ENCODE measurements at places on chromosomes 11 and 22. TPM values are rescaled to one million over a fixed set of nuclear protein-coding genes. Genes with fewer than 3 reads are reported as not detected.

- no peak for DNase-seq
Measured at GRCh38 chr11:124499711-124500110, 43.7 kb downstream of the OR8B12 start.

DNA sequence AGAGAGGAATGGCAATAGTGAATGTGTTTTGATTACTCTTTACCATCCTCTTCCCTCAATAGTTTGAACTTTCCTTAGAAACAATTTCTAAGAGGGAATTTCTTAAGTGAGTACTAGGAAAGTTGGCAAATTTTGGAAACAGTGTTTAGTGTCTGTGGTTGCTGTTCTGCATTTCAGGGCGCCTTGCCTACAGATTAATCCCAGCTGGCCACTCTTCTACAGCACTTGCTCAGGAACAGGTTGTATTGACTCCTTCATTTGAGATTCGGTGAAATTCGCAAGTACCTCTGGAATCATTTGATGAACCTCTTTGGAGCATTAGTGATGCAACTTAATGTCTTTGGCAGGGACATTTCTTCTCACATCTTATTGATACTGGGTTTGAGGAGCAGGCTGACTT is 28.3 kb downstream of the JAM3 start:
- no peak for DNase-seq

GRCh38 chr22:28855355-28856094 is 27.8 kb upstream of the ZNRF3 start:
- peak; percentile 72 for DNase-seq

DNA sequence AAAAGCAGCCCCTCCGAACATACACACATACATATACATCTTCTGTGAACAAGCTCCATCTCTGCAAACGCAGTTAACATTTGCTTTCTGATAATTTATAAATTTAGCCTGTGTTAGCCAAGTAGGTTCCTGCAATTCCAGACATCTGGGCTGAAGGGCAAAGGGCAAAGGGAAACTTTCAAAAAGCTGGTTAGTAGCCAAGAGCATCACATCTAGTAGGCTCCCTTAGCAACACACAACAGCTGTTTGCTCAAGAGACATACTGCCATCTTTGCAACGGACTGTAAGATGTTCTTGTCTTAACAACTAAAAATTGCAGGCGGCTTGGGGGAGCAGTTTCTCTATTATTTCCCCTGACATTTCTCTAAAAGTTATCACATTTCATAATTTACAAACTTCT is 134.9 kb downstream of the RBFOX2 start:
- no peak for DNase-seq

GRCh38 chr22:19775496-19776325 is 15.1 kb downstream of the TBX1 start:
- DNase-seq = no peak

- DNase-seq = no peak
Measured at GRCh38 chr11:28887681-28888080, 779.5 kb downstream of the METTL15 start.

DNA sequence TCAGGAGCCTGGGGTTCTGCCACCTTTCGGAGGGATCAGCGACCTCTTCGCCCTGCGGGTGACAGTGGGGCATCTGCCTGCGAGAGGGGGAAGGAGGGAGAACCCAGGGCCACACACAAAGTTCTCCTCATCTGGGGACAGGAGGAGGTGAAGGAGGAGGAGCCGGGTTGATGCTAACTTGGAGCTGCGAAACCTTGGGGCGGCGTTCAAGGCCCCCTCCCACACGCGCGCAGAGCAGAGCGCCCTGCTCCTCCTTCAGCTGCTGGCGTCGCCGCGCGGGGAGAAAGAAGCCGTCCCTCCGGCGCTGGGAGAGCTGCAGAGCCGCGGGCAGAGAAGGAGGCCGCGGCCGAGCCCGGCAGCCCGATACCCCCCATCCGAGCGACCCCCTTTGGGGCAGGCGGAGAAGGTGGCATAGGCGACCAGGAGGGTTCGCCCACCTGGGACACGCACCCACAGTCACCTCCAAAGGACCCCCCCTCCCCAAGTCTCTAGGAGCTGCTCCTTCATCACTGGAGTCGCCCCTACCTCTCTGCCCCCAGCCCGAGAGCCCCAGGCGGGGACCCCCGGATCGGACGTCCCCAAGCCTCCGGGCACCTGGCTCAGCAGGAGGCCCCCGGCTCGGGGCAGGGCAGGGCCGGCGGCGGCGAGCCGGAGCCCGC is at the start of gene RASD2:
Gene RASD2, plus strand, starts transcription at position 237 of the 659 bp plus-strand sequence. CDS start 5,979 bp downstream, outside the sequence.
- no peak for DNase-seq

DNA sequence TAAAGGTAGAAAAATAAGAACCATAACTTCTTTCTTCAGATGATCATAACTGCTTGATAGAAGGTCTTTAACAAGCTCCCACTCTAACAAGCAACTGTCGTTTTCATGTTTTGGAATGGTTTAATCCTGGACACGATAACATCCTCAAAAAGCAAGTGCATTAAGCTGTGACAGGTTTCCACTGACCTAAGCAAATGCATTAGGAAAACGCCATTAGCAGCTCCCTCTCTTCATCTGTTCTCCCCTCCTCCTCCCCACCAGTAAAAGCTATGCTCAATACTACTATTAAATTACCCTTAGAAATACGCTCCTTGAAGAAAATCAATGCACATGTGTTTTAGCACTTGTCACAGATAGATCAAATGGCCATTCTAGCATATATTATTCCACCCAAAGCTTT is 729.4 kb downstream of the OPCML start:
- no peak for DNase-seq

GRCh38 chr11:115709297-115709696 is 205.1 kb upstream of the CADM1 start:
- DNase-seq = peak; percentile 9

- no peak for DNase-seq
Measured at GRCh38 chr11:92775003-92775676, 194.3 kb upstream of the MTNR1B start.

DNA sequence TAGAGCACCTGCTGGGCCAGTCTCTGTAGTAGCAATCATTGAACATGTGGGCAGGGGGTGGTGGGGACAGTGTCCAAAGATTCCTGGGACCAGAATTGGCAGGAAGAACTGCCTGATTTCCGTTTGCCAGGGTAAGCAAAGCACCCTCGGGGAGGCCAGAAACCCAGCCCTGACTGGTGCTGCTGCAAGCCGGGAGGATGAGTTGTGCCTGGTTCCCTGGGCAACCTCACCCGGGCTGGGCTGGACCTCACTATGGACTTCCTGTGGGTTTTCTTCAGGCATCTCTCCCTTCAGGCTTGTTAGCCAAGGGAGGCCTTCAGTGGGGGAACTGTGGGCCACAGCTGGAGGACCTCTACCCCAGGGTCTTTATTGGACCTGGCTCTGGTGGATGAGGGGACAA is 8.0 kb upstream of the POU2F3 start:
- no peak for DNase-seq

DNA sequence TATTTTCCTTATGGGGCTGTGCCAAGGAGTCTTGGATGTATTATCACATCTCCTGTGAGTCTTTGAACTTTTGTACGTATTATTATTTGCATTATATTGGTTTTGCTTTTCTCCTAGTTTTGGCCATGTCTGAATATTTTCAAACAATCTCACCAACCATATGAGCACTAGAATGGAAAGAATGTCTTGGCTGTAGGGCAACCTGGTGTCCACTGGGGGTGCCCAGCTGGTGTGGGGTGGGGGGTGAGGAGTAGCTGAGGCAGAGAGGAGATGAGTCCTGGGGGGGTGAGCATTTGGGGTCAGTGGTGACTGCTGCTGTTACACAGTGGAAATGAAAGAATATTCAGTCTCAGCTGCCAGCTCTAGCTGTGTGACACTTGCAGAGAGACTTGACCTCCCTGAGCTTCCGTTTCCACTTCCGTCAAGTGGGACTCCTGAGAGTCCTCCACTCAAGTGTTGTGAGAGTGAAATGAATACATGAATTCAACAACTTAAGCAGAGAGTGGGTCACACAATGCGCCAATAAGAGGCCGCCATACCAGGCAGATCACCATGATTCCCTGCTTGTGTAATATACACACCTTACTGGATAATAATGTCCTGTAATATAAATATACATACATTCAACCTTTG is 12.7 kb upstream of the PVALB start:
- DNase-seq = no peak

DNA sequence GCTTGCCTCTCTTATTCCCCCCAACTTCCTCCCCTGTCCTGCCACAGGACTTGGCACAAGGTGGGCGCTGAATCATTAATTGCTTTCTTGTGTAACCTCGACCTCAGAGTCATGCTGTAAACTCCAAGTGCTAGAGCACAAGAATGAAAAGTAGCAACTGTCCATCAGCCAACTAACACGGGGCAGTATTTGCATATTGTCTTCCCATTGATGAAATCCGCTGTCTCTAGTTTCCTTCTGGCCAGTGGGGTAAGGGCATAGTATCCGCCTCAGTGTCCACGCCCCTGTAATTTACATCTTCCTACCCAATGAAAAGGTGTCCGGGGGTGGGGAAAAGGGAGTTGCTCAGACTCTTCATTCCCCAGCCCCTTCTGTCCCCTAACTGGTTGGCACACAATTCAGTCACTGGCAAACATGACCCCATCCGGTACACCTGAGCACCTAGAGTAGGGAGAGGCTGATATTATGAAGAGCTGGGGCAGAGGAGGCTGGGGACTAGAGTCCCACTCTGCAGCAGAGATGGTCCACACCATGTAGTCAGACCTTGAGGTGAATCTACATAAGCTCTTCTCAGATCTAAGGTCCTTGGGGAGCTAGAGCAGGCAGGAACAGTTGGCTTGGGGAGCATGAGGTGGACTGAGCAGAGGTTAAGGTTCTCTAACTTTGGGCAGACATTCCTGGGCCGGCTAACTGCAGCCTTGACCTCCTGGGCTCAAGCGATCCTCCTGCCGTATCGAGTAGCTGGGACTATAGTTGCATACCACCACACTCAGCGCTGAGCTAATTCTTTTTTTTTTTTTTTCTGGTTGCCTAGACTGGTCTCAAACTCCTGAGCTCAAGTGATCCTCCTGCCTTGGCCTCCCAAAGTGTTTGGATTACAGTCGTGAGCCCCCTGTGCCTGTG is 6.8 kb upstream of the GGA1 start:
- no peak for DNase-seq

- no peak for DNase-seq
Measured at GRCh38 chr11:65777241-65777640, 3.5 kb downstream of the AP5B1 start.

DNA sequence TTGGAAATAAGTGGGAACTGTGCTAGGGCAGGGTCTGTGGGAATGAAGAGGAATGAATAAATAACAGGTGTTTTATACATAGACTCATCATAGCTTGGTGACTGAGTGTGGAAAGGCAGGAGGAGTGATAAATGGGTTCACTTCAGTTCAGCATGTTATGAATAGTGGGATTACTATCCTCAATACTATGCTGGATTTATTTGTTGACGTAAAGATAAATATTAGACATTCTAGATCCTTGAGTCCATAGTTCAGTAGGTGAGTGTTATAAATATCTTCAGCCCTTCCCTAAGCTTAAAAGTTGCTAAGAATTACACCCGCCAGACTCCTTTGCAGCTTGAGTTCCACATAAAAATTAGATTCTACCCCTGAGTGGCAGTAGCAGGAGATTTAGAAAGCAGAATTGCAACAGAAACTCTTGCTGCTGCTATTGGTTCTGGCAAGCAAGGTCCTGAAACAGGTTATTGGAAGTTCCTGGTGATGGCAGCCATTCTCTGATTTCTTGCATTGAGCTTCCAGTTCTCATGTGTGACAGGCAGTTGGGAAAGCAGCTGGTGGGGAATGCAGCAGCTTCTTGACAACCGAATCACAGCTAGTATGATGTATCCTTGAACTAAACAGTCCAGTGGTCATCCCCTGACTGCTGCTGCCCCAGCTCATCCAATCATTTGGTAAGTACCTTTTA is 1558.9 kb downstream of the FAM181B start:
- DNase-seq = no peak

GRCh38 chr22:28410050-28410816 is 269.4 kb downstream of the TTC28 start:
- no peak for DNase-seq

DNA sequence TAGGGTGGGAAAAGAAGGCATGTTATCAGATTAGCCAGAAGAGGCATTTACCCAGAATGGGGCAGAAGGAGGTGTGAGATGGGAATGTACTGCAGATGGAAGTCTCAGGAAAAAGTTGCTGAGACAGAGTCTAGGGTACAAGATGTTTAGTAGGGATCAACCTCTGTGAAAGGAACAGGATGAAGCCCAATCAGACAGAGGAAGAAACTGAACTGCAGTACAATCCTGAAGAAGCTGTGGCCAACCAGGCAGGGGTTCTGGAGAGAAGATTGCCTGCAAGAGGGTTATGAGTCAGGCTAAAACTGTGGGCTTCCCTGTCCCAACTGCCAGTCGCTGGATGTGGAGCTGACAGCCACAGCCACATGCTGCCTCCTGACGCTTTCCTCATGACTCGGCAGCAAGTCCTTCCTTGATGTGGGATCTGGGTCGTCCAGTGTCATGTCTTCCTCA is 64.0 kb downstream of the CWC15 start:
- no peak for DNase-seq

DNA sequence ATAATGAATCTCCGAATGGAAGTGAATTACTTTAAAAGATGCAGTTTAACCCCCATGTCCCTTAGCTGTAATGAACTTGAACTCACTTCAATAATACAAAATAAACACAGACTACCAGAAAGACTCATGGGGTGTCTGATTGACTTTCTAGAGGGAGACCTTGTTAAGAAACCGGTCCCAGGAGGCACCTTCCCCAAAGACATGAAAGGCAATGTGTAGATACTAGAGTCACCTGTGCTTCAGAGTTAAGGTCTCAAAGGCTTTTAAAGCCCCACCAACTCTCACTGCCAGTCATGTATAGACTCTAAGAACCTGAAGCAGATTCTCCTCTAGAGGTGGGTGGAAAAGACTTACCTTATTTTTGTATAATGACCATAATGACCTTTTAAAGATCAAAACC is at the start of gene OR8J1:
Gene OR8J1, plus strand, starts transcription at position 301 of the 400 bp plus-strand sequence. CDS start 5,956 bp downstream, outside the sequence.
- no peak for DNase-seq

DNA sequence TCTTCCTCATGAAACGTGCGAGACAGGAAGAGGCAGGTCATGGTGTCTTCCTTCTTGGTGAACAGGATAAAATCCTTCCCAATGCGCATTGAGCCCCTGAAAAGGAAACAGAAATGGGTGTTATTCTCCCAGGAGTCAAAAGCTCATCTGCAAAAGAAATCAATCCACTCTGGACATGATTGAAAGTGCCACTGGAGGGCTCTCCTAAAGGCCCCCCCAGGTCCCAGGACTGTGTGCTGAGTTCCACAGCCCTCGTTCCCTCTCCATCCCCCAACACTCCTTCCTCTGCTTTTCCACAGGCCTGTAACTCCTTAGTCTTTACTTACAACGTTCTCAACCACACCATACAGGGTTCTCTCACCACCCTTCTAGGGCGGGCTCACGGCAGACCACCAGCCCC is 22.2 kb downstream of the MORC2 start:
- DNase-seq = no peak

CHRM1 gene
- not detected for total RNA-seq

C11orf87 gene
- total RNA-seq = not detected

TIMM8B gene
- total RNA-seq = 25.5 TPM

ABCC8 gene
- 1.1 TPM for total RNA-seq

TPBGL gene
- total RNA-seq = not detected

CARD16 gene
- 33.6 TPM for total RNA-seq

PHRF1 gene
- total RNA-seq = 57.9 TPM

OTOG gene
- not detected for total RNA-seq

C11orf16 gene
- not detected for total RNA-seq

ZNF215 gene
- total RNA-seq = 2.8 TPM

SUSD2 gene
- total RNA-seq = 0.44 TPM

OR10D3 gene
- not detected for total RNA-seq

GAL gene
- not detected for total RNA-seq

BAIAP2L2 gene
- total RNA-seq = 0.96 TPM

OR4A16 gene
- total RNA-seq = not detected

NOL12 gene
- 38.5 TPM for total RNA-seq

SYCE3 gene
- not detected for total RNA-seq

ANO5 gene
- not detected for total RNA-seq

CNTN5 gene
- total RNA-seq = not detected

CARD18 gene
- not detected for total RNA-seq

Measured in B cell (primary cell).